ENCODE measurements at places on chromosomes 4 and X.

DNA sequence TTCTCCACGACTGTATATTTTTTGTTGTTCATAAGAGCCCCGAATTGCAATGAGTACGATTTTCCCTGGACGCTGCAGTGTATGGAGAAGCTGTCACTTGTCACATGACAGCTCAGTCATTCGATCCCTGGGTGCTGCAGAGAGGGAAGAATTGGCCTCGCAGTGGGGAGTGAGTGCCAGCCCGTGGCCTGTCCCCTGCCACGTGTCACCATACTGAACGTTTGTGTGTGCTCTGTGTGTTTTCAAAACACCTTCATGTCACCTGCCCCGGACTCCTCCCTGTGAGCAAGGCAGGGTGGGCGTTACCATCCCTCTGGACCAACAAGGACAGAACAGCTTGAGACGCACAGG is 77.9 kb downstream of the TBL1X start:
- DNase-seq, result no peak

- no peak for DNase-seq
Measured at GRCh38 chrX:2463973-2464676, 36.7 kb downstream of the DHRSX start.

DNA sequence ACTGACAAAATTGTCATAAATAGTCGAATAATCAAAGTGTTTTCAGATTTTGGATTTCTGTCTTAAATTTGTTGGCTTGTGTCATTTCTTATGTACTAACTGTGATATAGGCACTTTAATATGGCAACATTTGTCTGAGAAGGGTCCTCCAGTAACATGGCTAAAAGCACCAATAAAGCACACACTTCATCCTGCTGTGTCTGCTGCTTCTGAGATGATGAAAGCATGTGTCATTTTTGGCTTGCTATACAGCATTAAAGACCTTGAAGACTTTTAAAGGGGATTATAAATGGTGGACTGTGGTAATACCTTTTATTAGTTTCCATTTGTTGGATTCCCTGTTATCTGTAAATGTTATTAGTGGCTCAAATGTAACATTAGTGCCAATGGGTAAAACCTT is 551.8 kb upstream of the GRID2 start:
- DNase-seq, result no peak

DNA sequence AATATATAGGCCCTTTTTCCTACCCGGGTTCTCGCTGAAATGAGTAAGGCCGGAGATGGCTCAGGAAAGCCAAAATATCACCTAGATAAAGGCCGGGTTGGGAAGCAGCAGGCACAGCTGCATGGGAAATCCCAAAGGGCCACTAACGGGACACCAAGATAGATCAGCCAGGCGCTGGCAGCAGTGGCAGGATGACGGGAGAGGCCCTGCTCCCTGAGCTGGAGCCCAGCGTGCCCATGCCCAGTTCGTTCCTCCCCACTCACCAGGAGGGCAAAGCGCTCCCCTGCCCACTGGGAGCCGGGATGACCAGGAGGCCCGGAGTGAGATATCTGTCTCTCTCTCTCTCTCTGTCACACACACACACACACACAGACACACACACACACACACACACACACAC is 109.8 kb downstream of the DCTD start:
- no peak for DNase-seq

- no peak for DNase-seq
Measured at GRCh38 chr4:174216799-174217272, 66.6 kb downstream of the FBXO8 start.

DNA sequence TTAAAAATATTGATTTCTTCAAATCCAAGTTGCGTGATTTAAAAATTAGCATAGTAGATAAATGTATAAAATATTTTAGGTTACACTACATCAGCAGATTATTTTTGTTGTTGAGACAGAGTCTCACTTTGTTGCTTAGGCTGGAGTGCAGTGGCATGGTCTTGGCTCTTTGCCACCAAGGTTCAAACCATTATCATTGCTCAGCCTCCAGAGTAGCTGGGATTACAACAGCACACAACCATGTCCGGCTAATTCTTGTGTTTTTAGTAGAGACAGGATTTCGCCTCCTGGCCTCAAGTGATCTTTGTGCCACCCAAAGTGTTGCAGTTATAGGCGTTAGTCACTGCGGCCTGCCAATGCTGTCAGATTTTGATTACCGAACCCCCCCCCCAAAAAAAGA is 1390.5 kb upstream of the TENM3 start:
- no peak for DNase-seq

DNA sequence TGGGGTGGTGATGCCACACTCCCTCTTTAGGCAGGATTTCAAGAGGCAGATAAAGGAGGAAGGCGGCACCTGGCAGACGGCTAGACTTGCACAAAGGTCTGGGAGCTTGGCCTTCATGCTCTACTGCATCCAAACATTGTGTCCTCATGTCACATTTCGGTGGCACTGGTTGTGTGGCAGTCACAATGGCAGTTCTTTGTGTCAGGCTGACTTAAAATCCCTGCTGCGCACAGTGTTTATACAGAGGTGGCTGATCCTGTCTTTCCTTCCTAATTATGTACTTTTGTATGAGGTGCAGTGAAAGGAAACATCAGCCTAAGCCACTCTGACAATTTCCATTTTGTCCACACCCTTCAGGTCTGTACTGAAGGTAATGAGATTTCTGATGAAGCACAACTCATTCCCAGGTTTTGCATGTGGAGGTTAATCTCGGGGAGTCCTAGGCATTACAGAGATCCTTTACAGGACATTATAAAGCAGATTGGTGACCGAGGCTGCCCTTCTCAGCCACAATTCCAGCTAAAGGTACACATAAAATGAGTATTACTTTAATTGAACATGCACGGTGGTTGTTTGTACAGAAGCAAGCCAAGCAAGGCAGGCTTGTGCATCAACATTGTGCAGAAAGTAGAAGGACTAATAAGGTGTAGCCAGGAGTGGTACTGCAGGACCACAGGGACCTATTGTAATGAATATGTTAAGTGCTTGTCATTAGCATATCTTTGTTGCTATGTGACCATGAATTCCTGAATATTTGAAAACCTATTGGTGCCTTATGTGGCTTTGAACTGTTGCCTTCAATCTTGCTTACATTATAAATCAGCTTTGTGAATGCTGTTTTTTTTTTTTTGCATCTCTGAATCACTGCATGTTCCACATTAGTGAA is 147.6 kb downstream of the STK32B start:
- DNase-seq, result no peak

DNA sequence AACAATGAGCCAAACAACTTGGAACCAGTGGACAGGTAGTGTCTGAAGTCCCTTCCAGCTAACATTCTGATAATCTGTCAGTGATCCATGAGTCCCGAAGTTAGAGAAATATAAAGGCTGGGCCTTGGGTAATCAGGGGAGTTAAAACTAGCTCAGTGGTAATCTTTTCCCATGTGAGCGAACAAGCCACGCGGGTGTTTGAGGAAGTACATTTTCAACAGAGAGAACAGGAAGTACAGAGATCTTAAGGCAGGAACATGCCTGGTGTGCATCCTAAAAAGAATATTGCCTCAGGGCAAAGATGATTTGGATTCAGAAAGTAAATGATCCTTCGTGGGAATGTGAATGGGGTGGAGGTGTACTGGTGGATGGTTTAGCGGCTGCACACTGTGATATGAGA is 42.9 kb downstream of the FNIP2 start:
- DNase-seq, result no peak

- no peak for DNase-seq
Measured at GRCh38 chrX:31353095-31353494, 281.3 kb upstream of the FTHL17 start.

DNA sequence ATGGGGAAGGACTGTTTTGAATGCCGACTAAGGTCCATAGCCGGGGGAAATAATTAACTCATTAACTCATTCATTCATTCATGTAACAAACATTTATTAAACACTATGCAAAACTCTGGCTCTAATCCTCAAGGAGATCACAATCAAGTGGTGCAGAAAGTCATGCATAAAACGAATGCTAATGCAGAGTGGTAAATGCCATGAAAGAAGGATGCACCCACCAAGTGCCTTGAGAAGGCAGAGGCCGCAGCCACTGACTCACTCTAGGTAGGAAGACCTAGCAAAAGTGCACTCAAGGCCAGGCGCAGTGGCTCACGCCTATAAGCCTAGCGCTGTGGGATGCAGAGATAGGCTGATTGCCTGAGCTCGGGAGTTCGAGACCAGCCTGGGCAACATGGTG is 22.9 kb downstream of the SLITRK2 start:
- DNase-seq, result no peak

DNA sequence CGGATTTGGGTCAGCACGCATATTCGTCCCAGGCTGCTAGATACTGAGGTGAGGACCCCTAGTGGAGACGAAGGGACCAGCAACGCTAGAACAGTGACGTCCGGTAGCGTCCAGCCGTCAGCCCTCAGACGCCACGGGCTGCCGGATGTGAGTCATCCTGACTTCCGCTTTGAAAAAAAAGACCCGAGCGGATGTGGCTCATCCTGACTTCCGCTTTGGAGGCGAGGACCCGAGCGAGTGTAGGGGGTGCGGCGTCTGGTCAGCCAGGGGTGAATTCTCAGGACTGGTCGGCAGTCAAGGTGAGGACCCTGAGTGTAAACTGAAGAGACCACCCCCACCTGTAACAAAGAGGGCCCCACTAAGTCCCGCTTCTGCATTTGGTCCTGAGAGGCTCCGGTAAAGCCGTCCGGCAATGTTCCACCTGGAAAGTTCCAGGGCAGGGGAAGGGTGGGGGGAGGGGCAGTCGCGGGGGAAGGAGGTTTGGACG is at the start of gene MAGEB2:
Gene MAGEB2, plus strand, starts transcription at position 207 of the 487 bp plus-strand sequence. CDS start 3,018 bp downstream, outside the sequence.
- DNase-seq, result no peak

DNA sequence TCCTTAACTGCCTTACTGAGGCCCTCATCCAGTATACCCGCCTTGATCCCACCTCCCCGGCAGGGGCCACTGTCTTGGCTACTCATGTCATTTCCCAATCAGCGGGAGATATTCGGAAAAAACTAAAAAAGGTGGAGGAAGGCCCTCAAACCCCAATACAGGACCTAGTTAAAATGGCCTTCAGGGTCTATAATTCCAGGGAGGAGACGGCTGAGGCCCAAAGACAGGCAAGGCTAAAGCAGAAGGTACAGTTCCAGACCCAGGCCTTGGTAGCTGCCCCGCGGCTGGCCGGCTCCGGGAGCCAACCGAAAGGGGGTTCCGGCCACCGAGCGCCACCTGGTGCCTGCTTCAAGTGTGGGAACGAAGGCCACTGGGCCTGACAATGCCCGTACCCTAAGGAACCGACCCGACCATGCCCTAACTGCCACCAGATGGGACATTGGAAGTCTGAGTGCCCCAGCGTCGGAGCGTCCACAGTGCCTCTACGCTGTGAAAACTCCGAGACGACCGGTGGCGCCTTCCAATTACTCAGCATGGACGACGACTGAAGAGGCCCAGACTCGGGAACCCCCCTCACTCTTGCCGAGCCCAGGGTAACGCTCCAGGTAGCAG is 959.6 kb downstream of the RPA4 start:
- DNase-seq, result no peak

GRCh38 chr4:115851918-115852766 is 738.7 kb upstream of the NDST4 start:
- DNase-seq, result no peak

- DNase-seq, result no peak
Measured at GRCh38 chr4:11543706-11544105, 115.0 kb upstream of the HS3ST1 start.

DNA sequence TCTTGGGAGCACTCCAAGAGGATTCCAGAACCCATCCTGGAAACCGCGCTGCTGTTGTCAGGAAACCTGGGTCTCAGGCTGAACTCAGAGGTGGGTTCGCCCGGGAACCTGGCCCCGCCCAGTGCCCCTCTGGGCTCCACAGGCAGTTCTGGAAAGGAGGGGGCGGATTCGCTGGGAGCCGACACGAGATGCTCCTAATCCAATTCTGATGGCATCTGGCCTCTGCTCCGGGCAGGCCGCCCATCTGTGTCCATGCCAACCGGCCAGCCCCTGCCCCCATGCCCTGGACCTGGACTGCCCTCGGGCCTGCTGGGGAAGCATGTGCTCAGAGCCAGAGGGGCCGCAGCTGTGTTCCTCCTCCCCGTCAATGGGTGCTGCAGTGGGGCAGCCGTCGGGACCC is 21.0 kb downstream of the ATP2B3 start:
- no peak for DNase-seq

DNA sequence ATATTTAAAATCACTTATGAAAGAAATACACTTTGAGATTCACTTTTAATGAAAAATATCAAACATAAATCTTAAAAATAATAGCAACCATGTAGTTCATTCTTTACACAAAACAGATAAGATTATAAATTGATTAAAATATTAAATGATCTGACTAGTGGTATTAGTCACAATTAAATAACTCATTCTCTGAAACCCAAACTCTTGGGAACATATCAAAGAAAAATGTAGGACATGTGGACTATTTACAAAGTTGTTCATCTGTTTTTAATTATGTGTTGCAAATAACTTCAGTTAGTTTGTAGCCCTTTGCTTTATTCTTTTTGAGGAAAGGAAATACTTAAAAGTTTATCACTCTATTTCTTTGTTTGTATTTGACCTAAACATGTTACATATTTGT is 9.5 kb upstream of the GUCY1A1 start:
- DNase-seq, result no peak

- no peak for DNase-seq
Measured at GRCh38 chr4:76748649-76749048, 149.3 kb downstream of the SOWAHB start.
